ENCODE measurements at places on chromosomes 1 and 21.

- no peak for DNase-seq
These were observed 227.2 kb downstream of the OLFM3 start for GRCh38 chr1:101769520-101769919.

DNA sequence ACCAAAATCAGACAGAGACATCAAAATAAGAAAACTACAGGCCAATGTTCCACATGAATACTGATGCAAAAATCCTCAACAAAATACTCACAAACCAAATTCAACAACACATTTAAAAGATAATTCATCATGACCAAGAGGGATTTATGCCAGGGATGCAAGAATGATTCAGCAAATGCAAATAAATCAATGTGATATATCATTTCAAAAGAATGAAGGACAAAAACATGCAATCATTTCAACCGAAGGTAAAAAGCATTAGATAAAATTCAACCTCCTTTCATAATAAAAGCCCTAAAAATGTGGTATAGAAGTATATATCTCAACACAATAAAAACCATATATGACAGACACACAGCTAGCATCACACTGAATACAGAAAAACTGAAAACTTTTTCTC, 81.5 kb upstream of the LYPLAL1 start:
- no peak for DNase-seq

GRCh38 chr1:68162761-68163160, 69.6 kb downstream of the WLS start:
- no peak for DNase-seq

DNA sequence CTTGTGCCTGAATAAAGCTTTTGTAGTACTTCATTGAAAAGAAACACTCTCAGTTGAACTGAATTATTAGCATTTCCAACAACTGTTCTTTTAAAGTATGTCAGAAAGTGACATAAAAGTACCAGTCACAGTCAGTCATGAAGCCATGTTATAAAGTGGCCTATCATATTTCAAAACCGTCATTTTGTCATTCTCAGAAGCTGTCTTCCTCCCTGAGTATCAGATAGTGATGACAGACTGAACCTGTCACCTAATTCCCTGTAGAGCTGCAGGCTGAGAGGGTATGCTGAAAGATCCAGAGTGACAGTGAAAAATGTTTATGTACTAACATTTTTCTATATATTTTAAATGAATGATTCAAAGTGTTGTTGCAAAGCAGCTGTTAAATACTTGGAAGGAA, 1121.7 kb upstream of the PRMT6 start:
- DNase-seq, result no peak

GRCh38 chr21:38478782-38479181, 19.5 kb downstream of the ERG start:
- no peak for DNase-seq

GRCh38 chr1:238951809-238952208, 434.6 kb upstream of the CHRM3 start:
- DNase-seq, result no peak

GRCh38 chr1:4638345-4638729, 16.1 kb upstream of the AJAP1 start:
- DNase-seq, result no peak

- DNase-seq, result no peak
These were observed 36.7 kb downstream of the EGLN1 start for GRCh38 chr1:231385416-231385748.

DNA sequence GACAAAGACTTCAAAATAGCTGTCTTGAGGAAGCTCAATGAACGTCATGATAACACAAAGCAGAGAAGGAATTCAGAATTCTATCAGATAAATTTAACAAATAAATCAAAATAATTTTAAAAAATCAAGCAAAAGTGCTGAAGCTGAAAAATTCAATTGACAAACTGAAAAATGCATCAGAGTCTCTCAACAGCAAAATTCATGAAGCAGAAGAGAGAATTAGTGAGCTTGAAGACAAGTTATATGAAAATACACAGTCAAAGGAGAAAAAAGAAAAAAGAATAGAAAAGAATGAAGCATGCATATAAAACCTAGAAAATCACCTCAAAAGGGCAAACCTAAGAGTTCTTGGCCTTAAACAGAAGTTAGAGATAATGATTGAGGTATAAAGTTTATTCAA, 21.0 kb upstream of the UHMK1 start:
- DNase-seq, result no peak

GRCh38 chr1:230392536-230392909, 33.6 kb downstream of the PGBD5 start:
- DNase-seq, result no peak

DNA sequence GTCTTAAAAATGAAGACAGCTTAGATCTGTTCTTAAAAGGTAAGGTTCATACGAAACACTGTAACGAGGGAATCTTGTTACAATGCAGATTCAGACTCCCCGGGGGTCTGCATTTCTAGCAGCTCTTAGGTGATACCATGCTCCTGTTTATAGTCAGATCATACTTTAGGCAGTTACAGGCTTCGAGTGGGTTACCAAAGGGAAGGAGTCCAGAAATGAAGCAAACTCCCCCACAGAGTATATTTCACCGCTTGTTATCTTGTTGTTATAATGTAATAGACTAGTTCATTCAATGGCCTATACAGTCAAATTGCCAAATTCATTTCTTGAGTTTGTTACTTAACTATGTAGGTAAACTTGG, 601.1 kb downstream of the USP25 start:
- DNase-seq, result no peak

GRCh38 chr1:50343323-50343722, 79.9 kb downstream of the DMRTA2 start:
- no peak for DNase-seq

DNA sequence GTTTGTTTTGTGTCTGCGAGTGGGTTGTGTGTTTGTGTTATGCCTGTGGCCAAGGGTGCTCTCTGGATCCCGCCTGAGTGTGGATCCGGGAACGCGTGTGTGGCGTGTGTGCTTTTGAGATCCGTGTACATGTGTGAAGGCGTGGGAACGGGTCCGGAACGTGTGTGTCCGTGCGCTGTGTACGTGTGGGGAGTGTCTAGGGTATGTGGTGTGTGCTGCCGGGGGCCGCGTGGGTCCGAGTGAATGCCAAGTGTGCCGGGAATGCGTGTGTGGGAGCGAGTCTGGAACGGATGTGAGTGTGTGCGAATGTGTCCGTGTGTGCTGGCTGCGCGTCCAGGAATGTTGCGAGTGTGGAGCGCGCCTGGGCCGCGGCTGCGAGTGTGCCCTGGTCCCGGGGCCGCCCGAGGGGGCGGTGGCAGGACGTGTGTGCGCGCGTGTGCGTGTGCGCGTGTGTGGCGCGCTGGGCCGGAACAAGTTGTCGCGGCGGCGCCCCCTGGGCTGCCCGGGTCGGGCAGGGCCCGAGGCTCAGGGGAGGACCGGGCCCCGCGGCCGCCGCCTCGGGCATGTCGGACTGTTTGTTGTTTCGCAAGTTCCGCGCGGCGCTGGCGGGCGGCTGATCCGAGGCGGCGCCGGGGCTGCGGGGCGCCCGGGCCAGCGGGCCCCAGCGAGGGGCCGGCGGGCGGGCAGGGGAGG, 953 bp downstream of the PTPRU start:
- DNase-seq, result no peak

GRCh38 chr1:53069265-53069662, 7.3 kb downstream of the PODN start:
- DNase-seq, result no peak

- no peak for DNase-seq
These were observed 142.0 kb upstream of the ZNHIT6 start for GRCh38 chr1:85850238-85850637.

DNA sequence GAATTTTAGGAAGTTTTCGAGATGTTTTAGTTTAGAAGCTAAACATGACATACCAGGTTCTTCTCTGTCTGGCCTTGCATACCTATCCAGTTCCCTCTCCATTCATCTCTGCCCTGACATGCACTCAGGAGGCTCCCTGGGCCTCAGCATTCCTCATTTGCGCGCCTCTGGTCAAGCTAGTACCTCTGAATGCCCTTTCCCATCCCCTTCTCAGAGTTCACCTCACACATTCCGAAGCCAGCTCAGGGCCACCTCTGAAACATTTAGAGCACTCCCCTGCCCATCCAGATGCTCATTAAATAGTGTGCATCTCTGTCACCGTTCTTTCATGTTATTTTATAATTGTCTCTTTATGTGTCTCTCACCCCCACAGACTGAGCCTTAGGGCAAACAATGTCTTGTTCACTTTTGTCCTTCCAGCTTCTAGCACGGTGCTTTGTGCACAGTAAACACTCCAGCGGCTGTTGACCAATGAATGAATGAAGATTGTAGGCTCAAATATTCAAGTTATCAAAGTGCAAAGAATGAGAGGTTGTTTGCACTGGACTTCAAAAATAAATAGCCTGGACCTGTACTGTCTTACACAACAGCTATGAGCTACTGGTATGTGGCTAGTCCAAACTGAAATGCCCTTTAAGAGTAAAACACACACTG, 1.2 kb upstream of the DHCR24 start:
- DNase-seq, result no peak

- no peak for DNase-seq
These were observed 6.2 kb upstream of the LRRC40 start for GRCh38 chr1:70211541-70211940.

- DNase-seq, result no peak
These were observed 13.9 kb upstream of the C1orf141 start for GRCh38 chr1:67148516-67149178.

DNA sequence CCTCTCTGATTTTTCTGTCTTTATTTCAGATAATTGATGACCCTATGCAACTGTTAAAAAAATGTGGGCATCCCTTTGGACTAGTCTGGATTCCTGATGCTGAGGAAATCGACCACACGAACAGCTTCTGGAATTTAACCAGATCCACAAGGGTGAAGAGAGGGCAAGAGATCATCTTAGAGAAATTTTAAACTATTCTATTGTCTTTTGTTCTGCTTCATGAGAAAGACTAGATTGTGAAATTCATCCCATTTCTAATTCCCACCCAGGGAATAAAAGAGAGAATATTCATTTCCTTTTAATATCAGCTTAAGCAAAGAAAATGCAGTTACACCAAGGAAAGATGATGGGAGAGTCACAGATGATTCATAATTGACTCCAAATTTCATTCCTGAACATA, 71.8 kb downstream of the DUSP10 start:
- DNase-seq, result no peak

GRCh38 chr1:164163289-164163849, 395.6 kb upstream of the PBX1 start:
- DNase-seq, result no peak

- DNase-seq, result peak; percentile 68
These were observed 7.7 kb upstream of the MPZL1 start for GRCh38 chr1:167714098-167714438.

DNA sequence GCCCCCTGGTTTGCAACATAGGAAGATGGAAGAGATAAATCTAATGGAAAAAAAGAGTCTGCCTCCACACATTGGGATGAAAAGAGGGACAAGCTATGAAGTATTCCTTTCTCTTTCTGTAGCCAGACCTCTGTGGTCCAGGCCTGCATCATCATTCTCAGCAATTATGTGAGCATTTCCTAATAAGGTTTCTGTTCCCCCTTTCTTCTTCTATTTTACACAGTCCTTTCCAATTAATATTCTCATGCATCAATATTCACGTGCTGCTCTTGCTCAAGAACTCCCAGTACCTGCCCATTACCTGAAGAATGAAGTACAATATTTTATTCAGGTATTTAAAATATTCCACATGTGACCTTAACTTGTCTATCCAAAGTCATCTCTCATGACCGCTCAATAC, 8.2 kb upstream of the SLC30A1 start:
- no peak for DNase-seq

DNA sequence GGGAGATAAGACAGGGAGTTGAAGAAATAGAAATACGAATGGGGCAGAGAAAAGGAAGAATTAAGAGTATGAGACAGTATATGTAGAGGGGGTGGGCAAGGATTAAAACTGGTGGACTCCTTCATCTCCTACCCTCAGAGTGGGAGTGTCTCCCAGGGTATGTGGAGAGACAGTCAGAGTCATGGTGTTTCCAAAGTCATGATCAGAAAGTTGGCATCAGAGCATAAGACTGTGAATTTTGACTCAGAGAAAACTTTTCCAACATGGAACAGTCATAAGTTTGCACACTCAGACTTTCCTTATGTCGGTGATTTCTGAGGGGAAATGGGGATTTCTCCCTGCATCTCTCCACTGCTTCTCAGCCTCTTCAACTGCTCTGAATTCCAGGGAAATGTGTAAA, 2.4 kb downstream of the CD84 start:
- DNase-seq, result no peak

- DNase-seq, result no peak
These were observed 6.4 kb upstream of the SPATC1L start for GRCh38 chr21:46190491-46191131.

DNA sequence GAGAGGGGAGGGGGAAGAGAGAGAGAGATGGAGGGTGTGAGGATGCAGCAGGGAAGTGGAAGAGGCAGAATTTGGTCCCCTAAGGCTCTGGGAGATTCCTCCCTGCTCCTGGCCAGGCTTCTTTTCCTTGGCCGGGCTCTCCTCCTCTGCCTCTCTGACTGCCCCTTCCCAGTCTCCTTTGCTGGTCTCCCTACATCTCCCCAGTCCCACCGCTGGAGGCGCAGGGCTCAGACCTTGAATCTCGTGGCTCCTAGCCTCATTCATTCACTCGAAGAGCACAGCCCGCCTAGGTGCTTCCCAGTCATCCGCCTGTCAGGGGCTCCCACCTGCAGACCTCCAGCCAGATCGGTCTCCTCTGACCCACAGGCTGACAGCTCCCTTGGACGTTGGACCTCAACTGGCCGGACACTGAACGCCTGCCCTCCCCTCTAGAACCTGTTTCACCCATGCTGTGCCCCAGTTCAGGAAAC, 76.5 kb downstream of the VWA5B1 start:
- no peak for DNase-seq

- no peak for DNase-seq
These were observed 20.5 kb downstream of the SZRD1 start for GRCh38 chr1:16387201-16388188.

- no peak for DNase-seq
These were observed 87.3 kb downstream of the CASZ1 start for GRCh38 chr1:10709165-10709564.

DNA sequence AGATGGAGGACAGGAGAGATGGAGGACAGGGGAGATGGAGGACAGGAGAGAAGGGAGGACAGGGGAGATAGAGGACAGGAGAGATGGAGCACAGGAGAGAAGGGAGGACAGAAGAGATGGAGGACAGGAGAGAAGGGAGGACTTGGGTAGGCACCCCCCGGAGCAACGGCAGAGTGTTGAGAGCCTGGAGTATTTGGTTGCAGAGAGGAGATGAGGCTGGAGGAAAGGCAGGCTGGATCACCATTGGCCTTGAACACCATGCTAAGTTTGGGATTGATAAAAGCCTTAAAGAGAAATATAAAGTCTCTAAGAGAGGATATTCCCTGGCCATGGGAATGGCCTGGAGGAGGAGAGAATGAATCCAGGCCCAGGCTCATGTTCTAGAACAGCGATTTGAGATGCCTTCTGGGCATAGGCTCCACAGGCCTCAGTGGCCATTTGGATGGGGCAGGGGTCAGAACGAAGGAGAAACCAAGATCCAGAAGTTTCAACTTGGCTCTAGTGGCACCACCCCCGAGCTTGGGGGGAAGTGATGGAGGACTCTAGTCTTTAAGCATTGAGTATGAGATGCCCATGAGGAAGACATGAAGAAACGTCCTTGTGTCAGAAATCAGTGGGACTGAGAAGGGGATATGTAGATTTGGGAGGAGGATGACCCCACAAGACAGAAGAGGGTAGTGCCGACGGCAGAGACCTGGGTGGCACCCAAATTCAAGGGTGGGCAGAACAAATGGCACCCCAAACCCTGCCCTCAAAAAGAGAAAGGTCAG, 47.9 kb upstream of the EDN2 start:
- DNase-seq, result no peak

- DNase-seq, result no peak
These were observed 17.4 kb upstream of the BCAR3 start for GRCh38 chr1:93699049-93699384.

GRCh38 chr21:25400427-25400826, 206.9 kb downstream of the MRPL39 start:
- DNase-seq, result no peak

All from stimulated activated CD8-positive, alpha-beta memory T cell treated with anti-CD3 and anti-CD28 coated beads, Interleukin-2, amount 100 ng/mL, for 48 hours (primary cell).